ENCODE measurements at places on chromosomes 13 and 19.

GRCh38 chr13:66855131-66855530 is 375.0 kb downstream of the PCDH9 start:
- DNase-seq, result no peak

GRCh38 chr19:28021259-28022185 is 1191.4 kb downstream of the UQCRFS1 start:
- no peak for DNase-seq

DNA sequence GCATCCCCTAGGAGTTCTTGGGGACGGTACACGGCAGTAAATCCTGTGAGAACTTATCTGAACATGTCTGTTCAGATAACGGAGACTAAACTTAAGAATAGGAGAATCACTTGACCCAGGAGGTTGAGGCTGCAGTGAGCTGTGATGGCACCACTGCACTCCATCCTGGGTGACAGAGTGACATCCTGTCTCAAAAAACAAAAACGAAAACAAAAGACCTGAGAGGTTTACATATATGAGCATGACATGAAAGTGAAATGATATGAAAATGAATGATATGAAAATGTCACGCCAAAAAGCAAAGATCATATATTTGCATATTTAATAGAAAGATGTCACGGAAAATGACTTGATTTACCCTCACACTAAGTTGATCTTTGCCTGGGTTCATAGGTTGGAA is 5.8 kb downstream of the ZNF175 start:
- no peak for DNase-seq

DNA sequence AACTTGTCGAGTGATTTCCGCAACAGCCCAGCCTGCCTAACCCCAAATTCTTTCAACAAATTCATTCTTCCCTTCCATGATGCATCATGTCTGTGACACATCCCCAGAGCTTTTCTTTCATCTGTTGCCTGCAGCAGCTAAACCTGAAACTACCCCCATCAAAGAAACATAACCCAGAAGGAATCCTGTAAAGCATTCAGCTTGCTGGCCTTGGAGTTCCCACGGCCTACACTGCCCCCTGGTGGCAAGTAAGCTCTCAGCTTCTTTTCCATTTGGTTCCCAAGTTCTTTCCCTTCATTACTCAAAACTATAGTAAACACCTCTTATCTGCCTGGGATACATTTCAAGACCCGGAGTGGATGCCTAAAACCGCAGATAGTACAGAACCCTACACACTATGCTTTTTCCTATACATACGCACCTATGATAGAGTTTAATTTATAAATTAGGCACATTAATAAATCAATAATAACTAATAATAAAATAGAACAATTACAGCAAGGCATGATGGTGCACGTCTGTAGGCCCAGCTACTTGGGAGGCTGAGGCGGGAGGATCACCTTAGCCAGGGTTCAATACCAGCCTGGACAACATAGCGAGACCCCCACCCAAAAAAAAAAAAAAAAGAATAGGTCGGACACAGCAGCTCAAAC is 7.4 kb downstream of the ETHE1 start:
- peak; percentile 71 for DNase-seq

DNA sequence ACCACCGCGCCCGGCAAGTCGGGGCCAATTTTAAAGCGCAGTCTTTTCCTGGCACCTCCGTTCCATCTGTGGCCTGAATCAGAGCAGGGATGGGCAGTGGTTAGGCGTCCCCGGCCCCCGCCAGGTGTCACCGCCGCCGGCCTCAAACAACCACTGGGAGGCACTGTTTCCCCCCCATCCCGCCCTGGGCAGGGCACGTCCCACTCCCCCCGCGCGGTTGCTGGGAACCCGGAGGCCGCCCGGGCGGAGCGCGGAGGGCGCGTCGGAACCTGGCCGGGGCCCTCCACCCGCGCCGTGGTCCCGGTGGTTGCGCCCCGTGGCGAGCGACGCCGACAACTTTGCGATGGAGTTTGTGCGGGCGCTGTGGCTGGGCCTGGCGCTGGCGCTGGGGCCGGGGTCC is at the start of gene GRIN3B:
GRIN3B (plus strand) TSS at position 325 of the 400 bp plus-strand sequence; CDS start at position 344, 19 bp downstream.
- DNase-seq, result peak; percentile 48

- no peak for DNase-seq
These were observed 42.6 kb downstream of the ZNF527 start for GRCh38 chr19:37413313-37414084.

DNA sequence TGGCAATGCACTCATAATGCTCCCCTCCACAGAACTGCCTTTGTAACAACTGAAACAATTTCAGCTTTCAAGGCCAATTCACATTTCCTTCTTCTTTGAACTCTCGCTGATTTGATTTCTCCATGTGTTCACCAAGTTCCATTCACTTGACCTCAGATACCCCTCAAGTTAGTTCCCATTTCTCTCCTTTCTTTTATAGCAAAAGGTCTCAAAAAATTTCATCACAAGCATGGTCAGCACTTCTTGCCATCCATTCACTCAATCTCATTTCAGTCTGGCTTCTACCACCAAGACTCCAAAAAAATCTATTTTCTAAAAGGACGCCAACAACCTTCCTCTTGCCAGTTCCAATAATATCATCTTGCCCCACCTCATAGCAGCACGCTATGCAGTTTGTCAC is 135.7 kb downstream of the DIAPH3 start:
- DNase-seq, result no peak

DNA sequence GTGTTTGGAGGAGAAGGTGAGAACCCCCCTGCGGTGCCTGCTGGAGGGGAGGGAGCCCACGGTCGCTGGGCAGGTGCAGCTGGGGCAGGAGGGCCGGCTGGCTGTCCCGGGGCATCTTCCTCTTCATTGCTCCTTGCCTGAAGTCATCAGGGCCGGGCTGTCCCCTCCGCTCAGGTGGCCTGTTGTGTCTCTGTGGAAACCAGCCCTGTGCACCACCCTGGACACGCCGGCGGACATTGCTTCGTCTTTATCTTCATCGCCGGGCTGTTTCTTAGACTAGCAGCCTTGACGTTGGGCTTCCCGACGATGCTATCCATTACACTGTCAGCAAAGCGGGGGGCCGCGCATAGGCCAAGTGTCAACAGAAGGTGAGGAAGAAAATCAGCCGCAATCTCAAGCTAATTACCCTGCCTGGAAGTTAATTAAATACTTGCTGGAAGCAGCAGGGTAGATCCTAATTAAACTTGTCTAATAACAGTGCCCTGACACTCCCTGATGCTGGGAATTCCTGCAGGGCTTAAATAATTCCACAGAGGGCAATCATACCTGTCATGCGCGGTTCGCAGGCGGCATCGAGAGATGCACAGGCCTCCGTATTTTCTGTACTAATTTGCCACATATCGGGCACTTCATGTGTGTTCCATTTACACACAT is 111.4 kb upstream of the SOX1 start:
- no peak for DNase-seq

GRCh38 chr13:60850526-60850925 is 453.5 kb downstream of the TDRD3 start:
- no peak for DNase-seq

DNA sequence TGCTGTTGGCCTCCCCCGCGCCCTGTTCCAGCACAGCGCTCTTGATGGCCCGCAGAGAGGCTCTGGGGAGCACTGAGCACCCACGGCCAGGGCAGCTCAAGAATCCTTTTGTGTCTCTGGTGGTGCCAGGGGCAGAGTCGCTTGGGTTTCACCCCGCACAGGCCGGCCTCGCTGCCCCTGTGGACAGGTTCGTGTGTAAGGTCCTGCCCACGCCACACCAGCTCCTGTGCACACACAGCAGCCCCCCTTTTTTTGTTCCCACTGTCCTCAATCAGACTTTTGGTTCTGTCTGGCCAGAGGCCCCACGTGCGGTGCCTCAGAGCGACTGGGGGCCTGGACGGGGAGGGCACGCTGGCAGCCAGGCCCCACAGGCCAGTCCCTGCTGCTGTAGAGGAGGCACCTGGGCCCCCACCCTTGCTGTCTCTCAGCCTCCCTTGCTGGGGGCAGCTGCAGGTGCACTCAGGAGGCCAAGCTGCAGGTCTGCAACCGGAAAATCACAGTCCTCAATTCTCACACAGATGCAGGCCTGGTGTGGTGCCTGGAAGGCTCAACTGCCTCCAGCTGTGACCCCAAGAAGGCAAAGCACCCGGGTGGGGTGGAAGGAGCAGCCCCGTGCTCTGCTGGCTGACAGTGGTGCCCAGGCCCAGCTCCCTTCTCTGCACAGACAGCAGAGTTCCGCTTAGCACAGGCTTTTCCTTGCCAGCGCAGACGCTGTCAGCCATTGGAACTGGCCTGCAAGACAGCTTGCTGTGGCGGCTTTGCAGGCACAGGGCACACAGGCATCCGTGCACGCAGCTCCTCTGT is 12.6 kb upstream of the F7 start:
- DNase-seq, result no peak

DNA sequence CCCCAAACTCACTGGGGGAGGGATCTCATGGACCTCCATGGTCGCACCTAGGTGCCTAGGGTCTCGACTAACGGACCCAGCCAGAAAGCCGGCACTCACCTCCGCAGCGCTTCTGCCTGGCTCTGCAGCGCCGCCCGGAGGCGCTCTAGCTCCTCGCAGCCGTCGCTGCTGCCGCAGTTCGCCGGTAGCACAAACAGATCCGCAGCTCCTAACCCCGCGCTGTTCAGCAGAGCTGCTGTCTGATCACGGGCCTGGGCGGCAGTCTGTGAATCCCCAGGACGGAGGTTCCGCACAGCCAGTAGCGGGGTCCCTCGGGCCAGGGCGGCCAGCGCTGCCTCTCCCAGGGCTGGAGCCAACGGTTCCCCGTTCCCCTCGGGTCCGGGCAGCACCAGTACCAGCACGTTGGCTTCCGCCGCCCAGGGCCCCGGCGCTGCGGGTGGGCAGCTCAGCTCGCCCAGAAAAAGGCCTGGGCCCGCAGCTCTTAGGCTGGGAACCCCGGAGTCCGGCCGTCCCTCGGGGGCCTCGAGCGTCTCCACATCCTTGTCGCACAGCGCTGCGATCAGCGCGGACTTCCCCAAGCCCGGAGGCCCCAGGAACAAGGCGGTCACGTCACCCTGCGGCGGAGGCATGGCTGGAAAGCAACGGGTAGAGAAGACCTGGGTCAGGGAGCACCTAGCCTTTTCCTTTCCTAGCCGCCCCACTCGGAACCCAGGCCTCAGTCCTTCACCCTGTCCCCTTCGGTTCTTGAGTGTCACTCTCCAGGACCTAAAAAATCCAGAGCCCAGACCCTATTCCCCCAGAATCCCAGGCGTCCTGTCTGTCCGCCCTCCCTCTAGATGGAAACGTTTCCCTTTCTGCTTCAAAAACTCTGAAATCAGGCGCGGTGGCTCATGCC is 977 bp downstream of the IRGQ start:
- DNase-seq, result no peak

DNA sequence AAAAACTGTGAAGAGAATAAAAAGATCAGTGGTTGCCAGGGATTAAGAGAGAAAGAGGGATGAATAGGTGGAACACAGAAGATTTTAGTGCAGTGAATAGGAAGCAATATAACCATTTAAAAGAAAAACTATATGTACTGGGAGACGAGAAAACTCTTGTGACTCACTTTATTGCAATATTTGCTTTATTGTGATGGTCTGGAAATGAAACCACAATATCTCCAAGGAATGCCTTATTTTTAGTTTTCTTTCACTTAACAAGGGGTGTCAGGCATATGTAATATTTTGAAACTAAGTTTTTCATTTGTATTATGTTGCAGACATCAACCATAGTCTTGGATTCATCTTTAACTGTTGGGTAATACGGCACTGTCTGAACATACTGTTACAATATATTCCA is 1308.2 kb downstream of the PCDH9 start:
- DNase-seq, result no peak

GRCh38 chr19:38384209-38385027 is 3.4 kb downstream of the GGN start:
- peak; percentile 37 for DNase-seq

DNA sequence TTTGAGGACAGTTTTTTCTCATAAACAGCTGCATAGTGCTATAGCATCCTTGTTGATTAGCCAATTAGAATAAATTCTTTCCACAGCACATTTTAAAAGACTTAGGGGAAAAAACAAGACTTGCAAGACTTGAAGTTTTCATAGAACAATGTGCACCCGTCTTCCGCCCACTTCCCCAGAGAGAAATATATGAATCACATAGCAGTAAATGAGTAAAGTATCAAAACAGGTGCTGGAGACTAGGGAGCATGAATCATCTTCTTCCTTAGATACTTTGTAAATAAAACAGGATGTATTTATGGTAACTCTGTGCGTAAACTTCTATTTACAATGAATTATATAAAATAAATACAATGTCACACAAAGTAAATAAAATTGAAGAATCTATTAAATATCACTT is 75.1 kb downstream of the COL4A2 start:
- DNase-seq, result no peak

- no peak for DNase-seq
These were observed 11.9 kb upstream of the PIK3R2 start for GRCh38 chr19:18141031-18141430.

DNA sequence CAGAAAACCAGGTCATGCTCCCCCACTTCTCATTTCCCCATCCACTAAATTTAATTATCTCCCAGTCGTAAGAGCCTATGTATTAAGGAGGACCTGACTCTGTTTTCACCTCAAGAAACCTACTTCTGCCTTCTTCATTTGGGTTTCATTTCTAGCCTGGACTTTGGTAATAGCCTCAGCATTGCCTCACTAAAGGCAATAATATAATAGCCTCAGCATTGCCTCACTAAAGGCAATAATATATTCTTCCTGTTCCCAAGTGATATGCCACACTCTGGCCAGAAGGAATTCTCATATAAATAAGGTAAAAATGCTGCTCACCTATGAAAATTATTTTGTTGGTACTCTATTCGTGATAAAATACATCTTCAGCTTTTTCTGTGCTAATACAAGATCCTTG is 993.9 kb downstream of the EFNB2 start:
- DNase-seq, result no peak

DNA sequence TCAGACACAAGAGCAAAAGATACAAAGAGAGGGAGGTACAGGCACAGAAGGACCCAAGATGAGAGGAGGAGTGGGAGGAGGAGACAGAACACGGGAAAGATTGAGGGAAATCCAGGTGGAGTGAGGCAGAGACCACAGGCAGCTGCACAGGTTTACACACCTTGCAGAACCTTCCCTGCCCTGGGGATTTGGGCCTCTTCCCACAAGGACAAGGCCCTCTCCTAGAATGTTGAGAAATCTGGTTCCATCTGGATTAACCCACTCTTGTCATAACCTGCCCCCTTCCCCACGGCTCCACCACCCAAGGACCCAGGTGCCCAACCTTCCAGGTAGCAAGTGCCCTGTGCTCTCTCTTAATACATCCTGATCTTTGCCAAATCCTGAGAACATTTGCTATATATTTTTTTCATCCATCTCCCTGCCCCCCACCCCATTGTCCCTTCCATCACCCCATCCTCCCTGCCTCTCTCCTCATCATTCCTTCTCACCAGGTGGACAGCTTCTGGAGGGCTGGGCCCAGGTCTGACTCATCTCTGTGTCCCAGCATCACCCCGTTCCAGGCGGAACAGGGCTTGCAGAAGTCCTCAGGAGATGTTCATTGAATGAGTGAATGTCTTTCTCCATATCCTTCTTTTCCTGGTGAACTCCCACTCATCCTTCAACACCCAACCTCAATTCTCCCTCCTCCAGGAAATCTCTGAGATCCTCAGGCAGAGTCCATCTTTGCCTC is 8.8 kb upstream of the KLK8 start:
- no peak for DNase-seq

DNA sequence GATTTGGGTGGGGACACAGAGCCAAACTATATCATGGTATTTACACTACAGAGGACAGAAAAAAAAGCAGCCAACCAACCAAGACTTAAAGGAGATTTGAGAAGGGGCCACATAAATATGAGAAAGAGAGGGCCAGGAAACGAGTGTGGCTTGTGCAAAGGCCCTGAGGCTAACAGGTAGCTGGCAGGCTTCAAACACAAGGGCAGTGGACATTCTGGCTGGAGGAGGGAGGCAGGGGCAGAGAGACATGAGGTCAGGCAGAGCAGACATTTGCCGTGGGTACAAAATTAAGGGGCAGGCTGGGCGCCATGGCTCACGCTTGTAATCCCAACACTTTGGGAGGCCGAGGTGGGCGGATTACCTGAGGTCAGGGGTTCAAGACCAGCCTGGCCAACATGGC is 278.7 kb downstream of the FOXO1 start:
- DNase-seq, result no peak
